ENCODE measurements at places on chromosomes 7 and 10.

DNA sequence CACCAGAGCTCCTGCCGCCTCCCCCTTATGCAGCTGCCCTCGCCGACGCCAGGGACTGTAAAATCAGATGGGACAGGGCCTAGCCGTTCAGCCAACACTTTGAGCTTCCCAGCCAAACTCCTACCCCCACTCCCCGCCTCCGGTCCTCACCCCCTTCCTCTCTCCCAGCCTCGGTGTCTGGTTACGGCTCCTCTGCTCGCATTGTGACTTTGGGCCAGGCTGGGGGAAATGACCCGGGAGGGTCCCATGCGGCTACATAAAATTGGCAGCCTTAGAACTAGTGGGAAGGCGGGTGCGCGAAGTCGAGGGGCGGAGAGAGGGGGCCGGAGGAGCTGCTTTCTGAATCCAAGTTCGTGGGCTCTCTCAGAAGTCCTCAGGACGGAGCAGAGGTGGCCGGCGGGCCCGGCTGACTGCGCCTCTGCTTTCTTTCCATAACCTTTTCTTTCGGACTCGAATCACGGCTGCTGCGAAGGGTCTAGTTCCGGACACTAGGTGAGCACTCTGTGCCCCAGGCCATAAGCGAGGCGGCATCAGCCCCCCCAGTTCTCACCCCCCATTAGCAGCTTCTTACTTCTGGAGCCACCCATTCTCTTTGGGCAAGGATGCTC is at the start of gene KAZALD1:
TSS of gene KAZALD1 (plus strand) at position 366 of the 608 bp plus-strand sequence. CDS start 604 bp downstream, outside the sequence.
- DNase-seq = no peak

- DNase-seq = no peak
Observed at GRCh38 chr10:19616966-19617365, 199.3 kb upstream of the PLXDC2 start.

DNA sequence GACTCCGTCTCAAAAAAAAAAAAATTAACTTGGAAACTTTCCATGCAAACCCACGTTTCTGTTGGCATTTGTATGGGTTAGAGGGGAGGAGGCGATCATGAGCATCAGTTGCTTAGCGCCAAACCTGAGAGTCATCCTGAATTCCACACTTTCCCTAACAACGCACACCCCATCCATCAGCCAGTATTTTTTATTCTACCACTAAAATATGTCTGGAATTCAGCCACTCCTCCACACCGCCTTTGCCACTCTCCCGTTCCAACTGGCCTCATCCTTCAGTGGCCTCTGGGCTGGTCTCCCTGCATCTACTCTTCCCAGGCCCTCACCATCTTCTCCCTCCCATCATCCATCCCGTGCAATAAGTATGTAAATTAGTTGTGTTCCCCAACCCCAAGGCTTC is 4.7 kb upstream of the LMBR1 start:
- DNase-seq = no peak

DNA sequence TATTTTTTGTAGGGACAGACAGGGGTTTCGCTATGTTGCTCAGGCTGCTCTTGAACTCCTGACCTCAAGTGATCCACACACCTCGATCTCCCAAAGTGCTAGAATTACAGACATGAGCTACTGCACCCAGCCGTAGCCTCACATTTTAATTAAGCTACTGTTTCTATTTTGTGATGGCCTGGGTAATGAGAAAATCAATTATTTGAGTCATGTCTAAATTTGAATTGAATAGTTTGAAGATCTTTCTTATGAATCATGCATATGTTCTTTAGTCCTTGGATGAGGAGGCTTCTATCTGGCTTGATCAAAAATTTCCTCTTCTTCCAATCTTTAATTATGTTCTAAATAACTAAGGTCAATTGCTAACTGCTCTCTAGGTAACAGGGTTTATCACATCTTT is 175.0 kb downstream of the REEP3 start:
- no peak for DNase-seq

GRCh38 chr10:68075550-68076004 is 494 bp upstream of the HERC4 start:
- DNase-seq = no peak

DNA sequence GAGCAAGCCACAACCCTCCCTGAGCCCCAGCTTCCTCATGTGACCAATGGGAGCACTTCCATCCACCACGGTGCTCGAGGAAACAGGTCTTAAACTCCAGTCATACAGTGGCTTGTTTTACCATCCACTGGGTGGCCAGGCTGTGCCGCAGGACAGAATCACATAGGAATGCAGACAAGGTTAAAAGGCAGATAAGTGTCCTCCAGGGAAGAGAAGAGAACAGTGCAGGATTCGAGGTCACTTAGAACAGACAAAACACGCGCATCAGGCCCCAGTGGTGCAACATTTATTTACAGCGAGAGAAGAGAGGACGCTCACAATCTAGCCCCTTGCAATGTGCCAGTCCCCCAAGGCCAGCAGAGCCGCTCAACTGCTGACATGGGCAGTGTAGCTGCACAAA is 92.8 kb downstream of the TMEM130 start:
- DNase-seq = no peak

DNA sequence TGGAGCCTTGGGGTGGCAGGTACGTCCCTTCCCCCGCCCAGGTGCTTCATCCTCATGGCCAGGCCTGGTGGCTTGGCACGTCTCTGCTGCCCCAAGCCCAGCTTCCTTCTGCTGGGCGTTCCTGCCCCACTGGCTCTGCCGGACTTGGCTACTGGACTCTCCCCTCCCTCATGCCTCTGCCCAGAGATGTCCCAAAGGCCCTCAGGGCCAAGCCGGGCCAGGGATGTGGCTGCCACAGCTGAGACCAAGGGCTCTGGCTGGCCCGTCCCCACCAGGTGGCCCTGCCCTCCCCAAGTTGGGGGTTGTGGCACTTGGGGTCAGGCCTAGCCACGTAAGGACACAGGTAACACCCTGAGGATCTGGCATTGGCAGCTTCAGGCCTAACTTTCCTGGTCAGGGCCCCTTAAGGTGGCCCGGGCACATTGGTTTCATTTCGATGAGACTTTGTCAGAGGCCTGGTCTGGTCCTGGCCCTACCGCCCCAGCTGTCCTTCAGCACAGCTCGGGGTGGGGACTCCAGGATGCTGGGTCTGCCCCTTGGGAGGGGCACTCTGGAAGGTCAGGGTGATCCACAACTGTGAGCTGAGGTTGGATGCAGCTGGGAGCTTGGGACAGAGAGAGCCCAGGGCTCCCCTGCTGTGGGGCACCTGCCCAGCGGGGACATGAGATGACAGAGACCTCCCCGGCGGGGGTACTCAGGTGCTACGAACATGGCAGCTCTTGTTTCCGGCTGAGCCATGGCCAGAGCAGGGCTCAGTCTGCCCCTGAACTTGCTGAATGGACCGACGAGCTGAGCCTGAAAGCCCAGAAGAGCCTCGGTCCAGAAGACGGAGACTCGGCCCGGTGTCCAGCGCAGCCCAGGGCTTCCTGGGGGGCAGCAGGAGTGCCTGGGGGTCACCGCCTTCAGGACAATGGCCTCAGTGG is 2.9 kb downstream of the BHLHA15 start:
- no peak for DNase-seq

GRCh38 chr7:124457841-124458240 is 307.8 kb downstream of the GPR37 start:
- no peak for DNase-seq

- no peak for DNase-seq
Observed at GRCh38 chr7:153934048-153934447, 118.2 kb upstream of the DPP6 start.

DNA sequence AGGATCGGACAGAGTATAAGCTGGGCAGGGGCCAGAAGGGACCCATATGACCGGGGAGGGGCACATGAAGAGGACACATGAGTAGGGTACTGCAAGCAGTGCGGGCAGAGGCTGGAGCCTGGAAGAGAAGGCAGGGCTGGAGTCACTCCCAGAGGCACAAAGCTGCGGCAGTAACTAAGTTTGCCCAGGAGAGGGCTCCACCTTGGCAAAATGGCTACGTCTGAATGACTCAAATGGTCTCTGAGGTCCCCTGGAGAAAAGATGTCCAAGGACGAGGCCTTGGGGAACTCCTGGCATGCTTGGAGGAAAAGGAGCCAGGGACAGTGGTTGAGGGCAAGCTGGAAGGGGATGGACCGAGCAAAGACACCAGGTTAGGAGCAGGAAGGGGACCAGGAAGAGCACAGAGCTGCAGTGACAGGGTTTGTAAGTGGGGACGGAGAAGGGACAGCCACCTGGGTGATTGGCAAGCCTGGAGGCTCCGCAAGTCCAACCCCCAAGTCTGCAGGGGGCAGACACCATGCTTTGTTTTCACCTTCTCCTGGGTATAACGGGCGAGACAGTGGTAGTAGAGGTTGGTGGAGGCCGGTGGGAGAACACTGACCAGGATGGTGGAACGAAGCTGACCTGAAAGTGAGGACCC is 43.1 kb upstream of the LBX1 start:
- DNase-seq = peak; percentile 34

GRCh38 chr7:158345731-158346130 is 241.9 kb downstream of the PTPRN2 start:
- DNase-seq = no peak

- no peak for DNase-seq
Observed at GRCh38 chr7:23100697-23101096, 4.9 kb upstream of the KLHL7 start.

DNA sequence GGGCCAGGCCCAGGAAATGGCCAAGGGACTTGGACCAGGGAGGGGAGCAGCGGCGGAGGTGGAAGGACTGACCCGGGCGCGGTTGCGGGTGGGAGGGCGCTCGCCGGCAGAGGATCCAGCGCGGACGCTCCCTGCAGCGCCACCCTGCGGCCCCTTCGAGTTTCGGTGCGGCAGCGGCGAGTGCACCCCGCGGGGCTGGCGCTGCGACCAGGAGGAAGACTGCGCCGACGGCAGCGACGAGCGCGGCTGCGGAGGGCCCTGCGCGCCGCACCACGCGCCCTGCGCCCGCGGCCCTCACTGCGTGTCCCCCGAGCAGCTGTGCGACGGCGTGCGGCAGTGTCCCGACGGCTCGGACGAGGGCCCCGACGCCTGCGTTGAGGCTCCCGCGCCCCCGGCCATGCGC is 16.8 kb upstream of the ZNF467 start:
- peak; percentile 23 for DNase-seq

DNA sequence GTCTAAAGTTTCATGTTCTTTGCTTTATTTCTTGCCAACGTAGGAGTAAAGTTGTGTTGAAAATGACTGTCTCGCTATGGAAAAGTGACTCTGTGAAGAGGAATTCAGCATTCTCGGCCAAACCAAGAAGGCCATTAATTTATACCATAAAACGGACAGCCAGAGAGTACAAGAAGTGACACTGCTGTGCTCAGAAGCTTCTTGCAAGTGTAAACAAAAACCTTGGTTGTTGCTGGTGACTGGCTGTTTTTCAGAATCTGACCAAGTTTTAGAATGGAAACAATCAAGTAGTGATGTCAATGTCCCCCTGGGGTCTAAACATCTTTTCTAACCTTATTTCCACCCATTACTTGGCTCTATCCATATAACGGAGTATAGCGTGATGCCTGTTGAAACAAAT is 201.9 kb downstream of the INHBA start:
- no peak for DNase-seq

DNA sequence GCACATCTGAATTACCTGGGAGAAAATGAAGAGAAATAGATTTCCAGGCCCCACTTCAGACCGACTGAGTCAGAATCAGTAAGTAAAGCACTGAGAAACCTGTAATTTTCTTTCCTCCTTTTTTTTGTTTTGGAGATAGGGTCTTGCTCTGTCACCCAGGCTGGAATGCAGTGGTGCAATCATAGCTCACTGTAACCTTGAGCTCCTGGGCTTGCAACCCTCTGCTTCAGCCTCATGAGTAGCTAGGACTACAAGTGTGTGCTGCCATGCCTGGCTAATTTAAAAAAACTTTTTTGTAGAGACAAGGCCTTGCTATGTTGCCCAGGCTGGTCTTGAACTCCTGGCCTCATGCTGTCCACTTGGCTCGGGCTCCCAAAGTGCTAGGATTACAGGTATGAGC is 260.2 kb downstream of the STK31 start:
- DNase-seq = no peak

- DNase-seq = no peak
Observed at GRCh38 chr10:123517426-123517825, 148.7 kb upstream of the GPR26 start.

DNA sequence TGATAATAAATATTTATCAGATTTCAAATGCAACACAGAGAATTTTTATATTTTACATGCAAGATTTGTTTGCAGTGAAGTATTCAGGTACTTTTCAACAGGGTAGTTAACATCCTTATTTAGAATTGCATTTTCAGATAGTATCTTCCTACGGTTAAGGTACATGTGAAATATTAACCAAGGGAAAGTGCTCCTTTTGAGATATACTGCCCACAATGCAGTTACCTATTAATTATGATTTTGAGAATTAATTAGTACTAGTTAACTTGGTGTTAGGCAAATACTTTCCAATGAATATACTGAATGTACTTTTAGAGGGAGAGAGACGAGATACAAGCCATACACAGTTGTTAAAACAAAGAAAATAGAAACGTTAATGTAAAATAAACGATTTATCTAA is 206.2 kb upstream of the YAE1 start:
- no peak for DNase-seq

Measured in NCI-H1694 treated with DMSO at 0.1 percent for 48 hours (cell line).